ENCODE measurements at places on chromosomes 5 and 9.

DNA sequence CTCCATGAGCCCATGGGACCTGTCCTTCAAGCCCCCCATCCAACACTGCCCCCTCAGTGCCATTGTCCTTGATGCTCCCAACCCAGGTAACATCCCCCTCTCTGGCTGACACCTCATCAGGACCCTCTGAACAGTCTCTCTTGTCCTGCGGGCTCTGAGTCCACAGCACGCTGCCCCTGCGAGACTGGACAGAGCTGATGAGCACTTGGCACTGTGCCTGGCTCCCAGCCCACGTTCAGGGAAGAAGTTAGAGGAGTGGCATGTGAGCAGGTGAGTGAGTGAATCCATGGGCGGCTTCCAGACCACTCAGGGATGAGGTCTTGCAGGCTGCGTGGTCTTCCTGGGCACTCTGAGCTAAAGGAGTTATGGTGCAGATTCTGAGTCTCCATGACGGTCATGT lies 70.7 kb downstream of the PAX5 start:
- no peak for DNase-seq

- DNase-seq = no peak
These were observed 1.4 kb downstream of the TJP2 start for GRCh38 chr9:69175486-69175885.

- DNase-seq = no peak
These were observed 172.4 kb downstream of the DENND1A start for GRCh38 chr9:123757547-123757946.

- DNase-seq = no peak
These were observed 173.7 kb upstream of the DAPK1 start for GRCh38 chr9:87323928-87324327.

DNA sequence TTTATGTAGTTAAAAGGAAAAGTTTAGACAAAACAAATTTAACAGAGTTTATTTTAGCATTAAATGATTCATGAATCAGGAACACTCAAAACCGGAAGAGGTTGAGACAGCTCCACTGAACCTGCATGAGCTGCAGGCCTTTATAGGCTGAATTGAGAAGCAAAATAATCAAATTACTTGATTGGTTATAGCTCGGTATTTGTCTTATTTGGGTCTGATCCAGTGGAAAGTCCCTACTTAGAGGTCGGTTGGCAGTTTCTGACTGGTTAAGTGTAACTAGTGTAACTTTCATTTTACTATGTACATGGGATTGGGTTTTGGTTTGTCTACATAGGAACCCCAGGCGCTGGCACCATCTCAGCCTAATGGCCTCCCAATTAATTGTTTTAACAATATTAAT lies 74.1 kb upstream of the PIK3R1 start:
- DNase-seq = no peak

- no peak for DNase-seq
These were observed 1.2 kb upstream of the IL33 start for GRCh38 chr9:6214434-6214833.

GRCh38 chr5:87787086-87787485 lies 374.4 kb upstream of the CCNH start:
- DNase-seq = no peak

DNA sequence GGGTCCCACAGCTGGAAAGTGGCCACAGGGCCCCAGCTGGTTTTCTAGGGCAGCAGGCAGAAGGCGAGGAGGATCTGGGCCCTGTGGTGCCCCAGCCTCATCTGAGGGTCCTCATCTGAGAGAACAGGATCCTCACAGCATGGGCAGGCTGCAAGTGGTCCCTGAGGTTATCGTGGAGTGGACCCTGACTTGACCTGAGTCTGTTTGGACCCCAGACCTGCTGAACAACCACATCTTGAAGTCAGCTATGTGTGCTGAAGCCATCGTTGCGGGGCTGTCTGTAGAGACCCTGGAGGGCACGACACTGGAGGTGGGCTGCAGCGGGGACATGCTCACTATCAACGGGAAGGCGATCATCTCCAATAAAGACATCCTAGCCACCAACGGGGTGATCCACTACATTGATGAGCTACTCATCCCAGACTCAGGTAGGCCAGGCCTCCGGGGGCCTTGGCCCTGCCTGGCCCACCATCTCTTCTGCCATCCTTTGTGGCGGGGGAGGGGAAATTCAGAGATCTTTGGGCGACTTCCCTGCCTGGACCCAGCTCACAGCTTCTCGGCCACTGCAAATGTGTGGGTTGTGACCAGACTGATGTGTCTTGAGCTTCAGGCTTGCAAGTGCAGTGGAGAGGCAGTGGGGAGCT lies 24.0 kb downstream of the TGFBI start:
- DNase-seq = no peak

DNA sequence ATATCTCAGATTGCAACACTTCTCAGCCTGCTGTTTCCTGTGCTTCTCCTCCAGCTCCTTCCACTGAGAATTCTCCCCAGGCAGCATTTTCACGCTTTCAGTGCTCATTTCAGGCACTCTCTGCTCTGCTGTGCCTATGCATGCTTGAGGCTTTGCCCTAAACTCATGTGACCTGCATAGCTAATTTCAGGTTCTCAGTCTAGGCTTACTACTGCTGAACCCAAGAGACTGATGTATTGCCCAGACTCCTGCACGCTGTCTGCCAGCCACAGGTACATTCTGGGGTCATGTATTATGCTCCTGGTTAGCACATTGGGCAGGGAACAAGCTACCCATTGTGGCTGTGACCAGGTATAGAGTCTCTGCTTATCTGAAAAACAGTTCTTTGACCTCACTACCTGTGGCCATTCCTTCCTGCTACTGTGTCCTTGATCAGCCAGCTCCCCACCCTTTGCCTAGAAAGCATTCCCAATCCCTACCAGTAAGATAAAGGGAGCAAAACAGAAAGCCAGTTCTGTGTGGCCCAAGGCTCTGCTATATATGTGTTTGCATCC lies 34.7 kb downstream of the PIP5K1B start:
- DNase-seq = no peak

DNA sequence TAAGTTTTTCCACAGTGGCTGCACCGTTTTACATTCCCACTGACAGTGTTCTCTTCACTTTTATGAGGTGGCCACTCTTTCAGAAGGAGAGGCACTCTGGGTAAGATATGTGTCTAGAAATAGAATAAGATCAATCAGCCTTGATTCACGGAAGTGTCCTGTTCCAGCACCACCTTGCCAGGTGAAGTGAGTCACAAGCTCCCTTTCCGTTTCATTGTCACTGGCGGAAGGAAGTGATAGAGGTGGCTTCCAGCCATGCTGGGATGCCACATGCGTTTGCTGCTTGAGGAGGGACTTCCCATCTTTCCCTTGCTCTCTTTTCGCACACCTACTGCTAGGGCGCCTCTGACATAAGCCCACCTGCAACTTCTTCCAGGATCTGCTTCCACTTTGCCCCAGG lies 217.1 kb downstream of the PIK3R1 start:
- DNase-seq = no peak

DNA sequence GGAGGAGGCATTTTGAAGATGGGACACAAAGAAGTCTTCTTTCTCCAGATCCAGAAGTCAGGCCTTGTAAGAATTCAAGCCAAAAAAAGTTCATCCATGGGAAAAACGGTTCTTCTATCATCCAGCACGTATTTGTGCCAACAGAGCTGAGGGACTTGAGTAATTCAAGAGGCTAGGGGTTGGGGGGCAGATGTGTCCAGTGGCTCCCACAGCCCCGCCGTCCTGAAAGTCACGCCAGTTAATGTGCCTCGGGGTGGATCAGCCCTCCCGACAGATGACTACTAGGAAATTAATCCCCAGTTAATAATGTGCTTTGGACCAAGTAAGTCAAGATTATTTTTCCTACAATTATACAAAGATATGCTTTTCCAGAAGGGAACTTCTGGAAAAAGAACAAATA lies 23.4 kb downstream of the NREP start:
- DNase-seq = no peak

DNA sequence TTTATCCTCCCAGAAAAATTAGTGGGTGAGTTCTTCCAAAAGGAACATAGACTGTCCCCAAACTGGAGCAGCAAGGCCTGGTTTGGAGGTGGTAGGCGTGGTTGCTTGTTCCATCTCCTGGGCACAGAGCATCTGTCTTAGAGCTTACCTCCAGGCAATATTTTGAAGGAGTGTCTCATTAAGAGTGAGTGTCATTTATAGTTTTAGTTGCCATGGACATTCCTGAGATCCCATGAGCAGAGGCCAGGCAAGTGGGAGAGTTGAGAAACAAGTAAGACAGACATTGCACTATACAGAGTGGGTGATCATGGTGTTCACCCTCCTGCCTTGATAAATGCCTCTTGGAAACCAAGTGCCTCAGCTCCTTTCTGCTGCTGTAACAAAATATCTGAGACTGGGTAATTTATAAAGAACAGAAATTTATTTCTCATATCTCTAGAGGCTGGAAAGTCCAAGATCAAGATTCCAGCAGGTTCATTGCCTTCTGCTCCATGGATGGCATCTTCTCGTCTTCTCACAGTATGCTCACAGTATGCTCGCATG lies 68.5 kb downstream of the KIAA1958 start:
- DNase-seq = no peak

DNA sequence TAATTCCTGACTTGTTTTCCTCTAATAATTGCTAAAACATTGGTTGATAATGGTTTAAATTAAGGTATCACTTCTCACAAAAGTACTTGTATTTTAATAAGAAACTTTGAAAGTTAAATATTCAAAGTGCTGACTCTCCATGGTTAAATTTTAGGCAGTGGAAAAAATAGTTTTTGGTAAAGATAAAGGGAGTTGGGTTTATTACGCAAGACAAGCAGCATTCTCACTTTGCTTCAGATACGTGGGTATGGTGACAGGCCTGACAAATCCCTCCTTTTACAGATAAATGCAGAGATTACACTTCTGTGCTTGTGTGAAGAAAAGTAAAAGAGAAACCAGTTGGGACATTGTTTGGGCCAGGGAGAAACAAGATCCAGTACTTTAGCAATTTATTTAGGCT lies 14.5 kb upstream of the FAM170A start:
- no peak for DNase-seq

DNA sequence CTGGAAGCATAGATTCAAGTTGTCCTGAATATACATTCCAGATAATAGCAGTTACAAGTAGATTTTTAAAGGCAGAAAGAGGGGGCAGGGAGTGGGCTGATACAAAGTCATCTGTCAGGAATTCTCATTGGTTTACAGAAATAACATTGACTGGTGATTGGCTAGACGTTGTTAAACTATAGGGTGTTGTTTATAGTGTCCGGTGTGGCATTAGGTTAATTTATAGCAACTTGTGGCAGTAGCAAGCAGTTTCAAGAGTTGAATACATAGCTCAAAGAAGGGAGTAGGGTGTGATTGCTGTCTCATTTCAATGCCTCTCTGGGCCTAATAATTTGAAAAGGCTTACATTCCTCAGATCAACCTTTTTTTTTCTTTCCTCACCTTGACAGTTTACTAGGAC lies 10.7 kb upstream of the POC5 start:
- DNase-seq = no peak

DNA sequence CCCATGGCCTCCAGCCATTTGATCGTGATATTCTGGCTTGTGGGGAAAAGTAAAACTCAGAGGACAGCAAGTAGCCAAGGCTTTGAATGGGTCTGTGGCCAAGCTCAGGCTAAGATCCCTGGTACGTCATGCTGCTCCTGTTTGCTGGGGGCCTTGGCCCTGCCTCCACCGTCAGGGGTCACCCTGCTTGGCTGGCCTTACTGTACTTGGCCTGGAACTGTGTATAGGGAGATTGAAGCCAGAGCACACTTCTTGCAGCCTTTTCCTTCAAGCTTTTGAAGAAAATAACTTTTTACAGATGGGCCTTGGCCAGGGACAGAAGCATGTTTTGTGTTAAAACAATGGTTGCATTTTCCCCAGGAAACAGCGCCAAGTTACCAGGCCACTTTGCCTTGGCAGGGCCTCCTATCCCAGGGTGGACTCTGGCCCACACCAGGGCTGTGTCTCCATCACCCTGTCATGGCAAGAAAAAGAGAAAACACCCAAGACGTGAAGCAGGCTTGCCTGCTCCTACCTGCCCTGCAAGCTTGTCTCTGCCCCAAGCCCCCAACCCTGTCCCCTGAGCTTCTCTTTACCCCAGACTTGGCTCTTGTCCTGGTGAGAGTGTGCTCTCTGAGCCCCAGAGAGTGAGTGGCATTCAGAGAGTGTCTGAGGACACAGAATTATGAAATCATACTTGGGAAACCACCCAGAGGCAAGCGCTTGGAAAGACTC lies 286.9 kb downstream of the GADD45G start:
- DNase-seq = no peak

DNA sequence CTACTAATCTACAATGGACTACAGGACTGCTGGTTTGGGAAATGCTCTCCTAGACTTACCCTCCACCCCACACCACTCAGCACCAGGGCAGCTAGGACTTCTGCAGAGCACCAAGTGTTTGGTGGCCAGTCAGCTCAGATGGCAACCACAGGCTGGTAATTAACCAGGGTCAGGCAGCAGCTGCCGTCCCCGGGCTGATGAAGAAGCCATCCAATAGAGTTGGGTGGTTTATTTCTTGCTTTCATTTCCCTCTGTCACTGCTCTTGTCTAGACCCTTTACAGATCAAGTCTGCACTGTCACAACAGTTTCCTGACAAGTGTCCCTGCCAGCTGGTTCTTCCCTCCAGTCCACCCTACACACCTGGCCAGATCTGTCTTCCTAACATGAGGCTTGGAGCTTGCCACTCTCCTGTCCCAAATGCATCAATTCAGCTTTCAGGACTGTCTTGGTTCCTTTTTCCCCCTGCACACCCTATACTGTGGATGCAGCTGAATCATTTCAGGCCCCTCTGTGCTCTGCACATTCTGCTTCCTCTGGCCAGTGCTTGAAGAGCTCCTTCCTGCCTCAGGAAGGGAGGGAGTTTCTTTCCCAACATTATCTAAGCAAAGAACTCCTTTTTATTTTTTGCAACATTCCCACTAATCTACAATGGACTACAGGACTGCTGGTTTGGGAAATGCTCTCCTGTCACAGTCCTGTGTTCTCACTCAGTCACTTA lies 30.2 kb upstream of the HSPA9 start:
- DNase-seq = no peak

GRCh38 chr9:134630861-134631260 lies 10.7 kb upstream of the COL5A1 start:
- no peak for DNase-seq

- DNase-seq = no peak
These were observed 247.2 kb downstream of the NTRK2 start for GRCh38 chr9:84916769-84917168.

- DNase-seq = no peak
These were observed 648 bp upstream of the NSMF start for GRCh38 chr9:137459601-137460362.

- no peak for DNase-seq
These were observed 18.9 kb upstream of the SKP1 start for GRCh38 chr5:134195666-134196065.

Data from stimulated activated CD4-positive, alpha-beta T cell treated with anti-CD3 and anti-CD28 coated beads, Interleukin-15, amount 100 ng/mL, for 1 hour (primary cell).